ENCODE measurements at places on chromosomes 3 and 15.

- no peak for DNase-seq
Observed at GRCh38 chr3:150022381-150023238, 51.9 kb upstream of the PFN2 start.

DNA sequence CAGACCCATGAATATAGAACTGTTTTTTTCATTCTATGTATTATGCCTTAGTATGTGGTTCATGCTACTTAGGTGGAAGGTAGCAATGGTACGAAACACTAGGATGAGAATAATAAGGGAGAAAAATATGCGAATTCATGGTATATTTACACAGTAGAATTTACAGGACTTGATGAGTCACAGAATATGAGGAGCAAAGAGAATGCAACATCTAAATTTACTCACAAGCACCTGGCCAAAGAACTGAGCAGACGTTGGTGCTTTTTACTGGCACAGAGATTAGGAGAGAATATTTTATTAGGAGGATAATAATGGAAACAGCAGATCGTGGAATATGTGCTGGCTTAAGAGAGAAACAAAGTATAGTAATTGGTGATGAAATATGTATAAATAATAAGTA is 785.4 kb upstream of the ROBO1 start:
- no peak for DNase-seq

GRCh38 chr15:68709876-68710275 is 110.8 kb downstream of the ANP32A start:
- no peak for DNase-seq

DNA sequence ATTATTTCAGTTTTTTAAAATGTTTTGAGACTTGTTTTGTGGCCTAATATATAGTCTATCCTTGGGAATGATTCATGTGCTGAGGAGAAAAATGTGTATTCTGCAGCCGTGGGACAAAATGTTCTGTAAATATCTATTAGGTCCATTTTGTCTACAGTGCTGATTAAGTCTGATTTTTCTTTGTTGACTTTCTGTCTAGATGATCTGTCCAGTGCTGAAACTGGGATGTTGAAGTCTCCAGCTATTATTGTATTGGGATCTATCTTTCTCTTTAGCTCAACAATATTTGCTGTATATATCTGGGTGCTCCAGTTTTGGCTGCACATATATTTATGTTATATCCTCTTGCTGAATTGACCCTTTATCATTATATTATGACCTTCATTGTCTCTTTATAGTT is 85.2 kb downstream of the UBE2E2 start:
- no peak for DNase-seq

- DNase-seq: no peak
Observed at GRCh38 chr15:25176991-25177954, 222.5 kb downstream of the SNRPN start.

DNA sequence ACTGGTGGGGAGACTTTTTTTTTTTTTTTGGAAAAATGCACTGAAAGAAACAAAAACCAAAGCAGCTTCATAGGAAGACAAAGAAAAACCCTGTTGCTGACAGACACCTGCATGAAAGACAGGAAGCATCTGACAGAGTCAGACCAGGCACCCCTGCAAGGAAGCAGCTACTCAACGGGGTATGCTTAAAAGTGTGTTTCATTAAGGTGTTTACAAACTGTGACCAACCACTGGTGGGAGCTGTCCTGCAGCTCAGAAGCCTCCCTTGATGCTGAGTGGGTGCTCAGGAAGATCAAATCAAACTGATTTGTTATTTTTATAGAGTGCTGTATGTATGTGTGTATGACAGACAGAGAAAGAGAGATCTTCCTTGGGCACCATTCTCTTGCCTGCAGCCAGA is 34.7 kb upstream of the AGBL1 start:
- DNase-seq: no peak

GRCh38 chr3:126752303-126753190 is 48.5 kb downstream of the CHCHD6 start:
- DNase-seq: no peak

GRCh38 chr3:196650740-196651311 is 11.3 kb downstream of the NRROS start:
- DNase-seq: no peak

DNA sequence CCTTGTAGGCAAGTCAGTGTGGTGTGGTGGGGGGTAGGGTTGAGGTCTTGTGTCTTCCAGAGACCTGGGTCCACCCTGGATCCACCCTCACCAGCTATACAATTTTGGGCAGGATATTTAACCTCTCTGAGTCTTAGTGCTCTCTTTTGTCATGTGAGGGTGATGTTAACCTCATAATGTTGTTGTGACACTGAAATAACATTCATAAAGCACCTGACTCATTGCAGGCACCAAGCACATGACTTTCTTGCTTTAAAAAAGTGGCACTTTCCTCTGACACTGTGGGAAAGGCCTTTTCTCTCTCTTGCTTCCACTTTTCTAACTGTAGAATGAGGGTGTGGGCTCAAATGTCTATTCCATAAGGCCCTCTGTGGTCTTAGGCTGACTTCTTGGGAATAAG is 75.5 kb downstream of the SCN10A start:
- DNase-seq: no peak

GRCh38 chr3:1828519-1828918 is 270.1 kb upstream of the CNTN4 start:
- no peak for DNase-seq

- DNase-seq: no peak
Observed at GRCh38 chr3:89311581-89311980, 204.2 kb downstream of the EPHA3 start.
